Stimulated activated CD4-positive, alpha-beta T cell treated with anti-CD3 and anti-CD28 coated beads, Interleukin-2, amount 100 ng/mL, for 24 hours (primary cell): ENCODE measurements at places on chromosomes 13 and 19.

DNA sequence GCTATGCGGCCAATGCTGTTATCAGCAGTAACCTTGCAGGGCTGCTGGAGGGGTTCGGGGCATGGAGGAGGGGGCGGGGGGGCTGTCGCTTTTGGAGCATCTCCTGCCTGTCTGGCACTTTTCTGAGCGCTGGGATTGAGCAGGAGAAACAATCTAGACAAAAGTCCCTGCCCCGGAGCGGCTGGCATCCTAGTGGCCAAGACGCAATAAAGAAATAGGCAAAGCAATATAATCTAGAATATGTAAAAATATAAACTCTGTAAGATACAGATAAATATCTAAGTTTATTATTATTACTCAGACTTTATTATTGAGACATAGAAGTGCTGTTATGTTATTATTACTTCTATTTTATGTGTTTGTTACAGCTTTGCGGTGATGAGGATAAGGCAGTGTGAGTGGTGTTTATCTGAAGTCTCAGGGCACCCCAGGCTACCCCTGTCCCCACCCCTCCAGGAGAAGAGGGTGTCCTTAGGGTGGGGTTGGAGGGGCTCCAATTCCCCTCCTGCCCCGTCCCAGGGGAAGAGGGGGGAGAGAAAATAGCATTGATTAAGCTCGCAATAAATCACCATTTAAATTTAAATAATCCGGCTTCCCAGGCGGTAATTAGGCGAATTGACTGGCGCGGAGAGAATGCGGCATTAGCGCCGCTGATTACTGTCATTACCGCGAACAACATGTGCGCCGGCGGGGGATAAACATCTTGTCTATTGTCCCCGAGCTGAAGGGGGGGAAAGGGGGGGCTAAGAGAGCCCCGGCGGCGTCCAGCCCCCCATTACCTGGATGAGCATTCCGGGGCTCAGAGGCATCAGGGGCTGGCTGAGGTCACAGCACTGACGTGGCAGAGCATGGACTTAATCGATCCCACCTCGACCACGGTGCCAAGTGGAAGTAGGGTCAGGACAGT is 3.2 kb downstream of the NPAS1 start:
- DNase-seq: no peak

DNA sequence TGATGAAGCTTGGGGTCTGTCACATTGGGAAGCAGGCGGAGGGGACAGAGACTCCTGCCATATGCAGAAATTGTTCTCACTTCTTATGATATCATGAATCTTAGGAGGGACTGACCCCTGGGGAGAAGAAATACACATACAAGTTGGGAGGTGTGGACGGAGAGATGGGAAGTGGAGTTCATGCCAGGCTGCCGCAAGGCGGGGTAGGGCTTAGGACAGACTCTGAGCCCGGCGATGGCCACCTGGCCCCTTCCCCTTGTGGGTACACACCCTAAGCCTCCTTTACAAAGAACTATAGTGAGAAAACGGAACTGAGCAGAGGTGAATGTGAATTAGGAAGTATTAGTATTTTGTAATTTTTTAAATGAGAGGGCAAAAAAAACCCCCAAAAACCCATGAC is 177.0 kb upstream of the IRS2 start:
- DNase-seq: no peak

DNA sequence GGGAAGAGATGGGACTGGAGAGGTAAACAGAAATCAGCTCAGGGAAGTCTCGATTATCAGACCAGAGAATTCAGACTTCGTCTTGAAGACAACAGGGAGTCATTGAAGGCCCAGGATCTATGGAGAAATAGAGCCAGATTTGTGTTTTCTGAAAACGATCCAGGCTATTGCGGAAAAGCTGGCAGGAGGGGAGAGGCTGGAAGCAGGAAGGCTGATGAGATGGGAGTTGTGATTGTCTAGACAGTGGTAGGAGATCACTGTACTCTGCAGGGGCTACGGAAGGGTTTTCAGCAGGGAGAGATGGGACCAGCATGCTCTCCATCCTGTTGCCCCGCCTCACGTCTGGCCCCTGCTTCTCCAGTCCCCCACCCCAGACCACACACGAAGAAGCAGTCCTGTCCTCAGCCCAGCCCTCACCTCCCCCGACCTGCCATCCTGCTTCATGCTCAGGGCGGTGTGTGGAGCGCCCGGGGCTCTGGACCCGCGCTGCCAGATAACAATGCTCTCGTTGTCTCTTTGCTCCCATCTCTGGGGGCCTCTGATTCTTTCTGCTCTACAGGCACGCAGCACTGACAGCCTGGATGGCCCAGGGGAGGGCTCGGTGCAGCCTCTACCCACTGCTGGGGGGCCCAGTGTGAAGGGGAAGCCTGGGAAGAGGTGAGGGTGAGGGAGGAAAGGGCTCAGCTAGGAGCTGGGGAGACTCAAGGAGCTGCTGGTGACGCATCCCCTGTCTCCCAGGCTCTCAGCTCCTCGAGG is 1.9 kb downstream of the ARHGAP33 start:
- no peak for DNase-seq

DNA sequence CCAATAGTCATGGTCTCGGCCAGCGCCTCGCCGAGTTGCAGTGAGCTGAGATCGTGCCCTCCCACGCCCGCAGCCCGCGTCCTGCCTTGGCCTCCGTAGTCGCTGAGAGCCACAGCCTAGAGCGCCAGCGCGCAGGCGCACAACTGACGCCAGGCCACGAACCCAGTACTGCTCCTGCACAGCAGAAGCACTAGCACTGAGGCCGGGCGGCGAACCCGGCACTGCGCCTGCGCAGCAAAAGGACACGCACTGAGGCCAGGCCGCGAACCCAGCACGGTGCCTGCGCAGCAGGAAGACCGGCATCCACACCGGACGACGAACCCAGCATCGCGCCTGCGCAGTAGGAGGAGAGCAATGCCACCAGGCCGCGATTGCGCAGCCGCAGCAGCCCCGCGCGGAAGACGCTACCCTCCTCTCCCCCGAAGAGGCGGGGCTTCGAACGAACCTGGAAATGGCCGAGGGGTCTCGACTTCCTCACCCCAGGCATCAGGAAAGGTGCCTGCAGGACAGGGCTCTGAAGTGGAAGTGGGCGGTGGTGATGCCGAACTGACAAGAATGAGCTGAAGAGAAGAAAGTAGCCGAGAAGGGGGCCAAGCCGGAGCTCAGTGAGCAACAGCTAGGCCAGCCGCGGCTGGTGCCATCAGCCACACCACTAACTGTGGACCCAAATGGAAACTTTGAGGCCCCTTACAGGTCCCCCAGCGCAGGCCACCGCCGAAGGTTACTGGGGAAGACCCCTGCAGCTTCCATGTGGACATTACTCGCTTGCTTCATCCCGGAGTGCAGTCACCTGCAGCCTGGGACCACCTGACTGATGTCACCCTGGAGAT is 7.5 kb downstream of the F10 start:
- DNase-seq: peak; percentile 41

- DNase-seq: no peak
Measured at GRCh38 chr13:113980489-113981064, 6.7 kb upstream of the C13orf46 start.

DNA sequence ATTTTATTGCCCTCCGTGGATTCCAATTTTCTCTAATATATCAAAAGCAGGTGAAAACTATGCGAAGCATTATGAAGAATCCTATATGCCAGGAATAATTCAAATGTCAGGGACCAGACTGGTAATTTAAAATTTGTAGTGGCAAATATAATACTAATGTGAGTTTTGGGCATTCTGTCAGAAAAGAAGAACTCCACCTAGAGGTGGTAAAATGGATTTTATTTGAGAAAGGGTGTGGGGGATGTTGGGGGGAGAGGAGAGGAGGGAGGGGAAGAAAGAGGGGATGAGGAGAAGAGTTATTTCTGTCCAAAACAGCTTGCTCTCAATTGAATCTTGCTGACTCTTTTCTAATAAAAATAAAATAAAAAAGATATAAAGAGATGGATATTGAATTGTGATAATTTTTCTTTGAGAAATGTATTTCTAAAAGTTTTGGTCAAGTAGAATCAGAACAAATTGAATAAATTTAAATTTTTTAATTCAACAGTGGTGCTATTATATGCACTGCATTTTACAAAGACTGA is 929.3 kb upstream of the SLITRK5 start:
- DNase-seq: no peak
